ENCODE measurements at places on chromosomes 3 and 15.

DNA sequence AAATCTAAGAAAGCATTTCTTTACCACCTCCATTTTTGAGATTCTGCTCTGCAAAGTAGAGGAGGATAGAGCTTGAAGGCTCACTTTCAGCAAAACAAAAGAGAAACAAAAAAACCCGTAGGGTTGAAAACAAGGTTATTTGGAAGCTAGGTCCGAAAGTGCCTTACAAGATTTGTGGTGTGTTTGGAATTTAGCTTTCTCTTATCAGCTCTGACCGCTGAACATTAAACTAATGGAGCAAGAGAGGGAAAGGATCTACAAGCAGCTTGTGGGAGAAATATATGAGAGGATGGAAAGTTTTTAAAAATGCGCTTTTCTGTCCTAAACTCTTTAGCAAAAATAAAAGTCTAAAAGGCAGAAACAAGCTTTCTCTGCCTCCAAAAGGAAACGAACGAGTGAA is 545.5 kb downstream of the NTRK3 start:
- no peak for DNase-seq

DNA sequence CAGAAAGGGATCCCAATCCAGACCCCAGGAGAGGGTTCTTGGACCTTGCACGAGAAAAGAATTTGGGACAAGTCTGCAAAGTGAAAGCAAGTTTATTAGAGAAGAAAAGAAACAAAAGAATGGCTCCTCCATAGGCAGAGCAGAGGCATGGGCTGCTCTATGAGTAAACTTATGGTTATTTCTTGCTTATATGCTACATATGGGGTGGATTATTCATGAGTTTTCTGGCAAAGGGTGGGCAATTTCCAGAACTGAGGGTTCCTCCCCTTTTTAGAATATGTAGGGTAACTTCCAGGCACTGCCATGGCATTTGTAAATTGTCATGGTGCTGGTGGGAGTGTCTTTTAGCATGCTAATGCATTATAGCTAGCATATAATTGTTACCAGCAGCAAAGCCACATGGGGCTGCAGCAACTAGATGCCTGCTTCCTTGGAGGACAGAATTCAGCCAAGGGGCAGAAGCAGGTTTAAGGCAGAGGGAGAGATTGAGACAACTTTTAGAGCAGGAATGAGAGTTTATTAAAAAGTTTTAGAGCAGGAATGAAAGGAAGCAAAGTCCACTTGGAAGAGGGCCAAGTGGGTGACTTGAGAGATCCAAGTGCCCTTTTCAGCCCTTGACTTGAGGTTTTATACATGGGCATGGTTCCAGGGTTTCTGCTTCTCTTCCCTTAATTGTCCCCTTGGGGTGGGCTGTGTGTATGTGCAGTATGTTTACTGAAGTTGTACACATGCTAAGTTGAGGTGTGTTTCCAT is 41.3 kb downstream of the METTL6 start:
- no peak for DNase-seq

DNA sequence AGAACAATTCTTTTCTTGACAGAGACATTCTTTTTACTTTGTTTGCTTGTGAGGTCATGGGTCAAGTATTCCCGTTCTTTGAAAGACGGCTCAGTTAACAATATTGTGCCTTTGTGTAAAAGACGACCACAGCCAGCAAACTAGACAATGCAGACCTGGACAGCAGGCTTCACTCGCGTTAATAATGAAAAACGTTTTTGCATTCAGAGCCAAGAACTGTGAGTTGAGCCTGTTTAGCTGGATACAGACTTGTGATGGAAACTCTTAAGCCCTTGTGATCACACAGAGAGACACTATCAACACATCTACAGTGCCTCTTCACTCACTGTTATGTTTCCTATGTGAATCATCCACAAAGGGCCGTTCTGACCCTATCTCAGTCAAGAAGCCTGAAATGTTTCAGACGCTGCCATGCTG is 37.3 kb upstream of the CMTM7 start:
- no peak for DNase-seq

DNA sequence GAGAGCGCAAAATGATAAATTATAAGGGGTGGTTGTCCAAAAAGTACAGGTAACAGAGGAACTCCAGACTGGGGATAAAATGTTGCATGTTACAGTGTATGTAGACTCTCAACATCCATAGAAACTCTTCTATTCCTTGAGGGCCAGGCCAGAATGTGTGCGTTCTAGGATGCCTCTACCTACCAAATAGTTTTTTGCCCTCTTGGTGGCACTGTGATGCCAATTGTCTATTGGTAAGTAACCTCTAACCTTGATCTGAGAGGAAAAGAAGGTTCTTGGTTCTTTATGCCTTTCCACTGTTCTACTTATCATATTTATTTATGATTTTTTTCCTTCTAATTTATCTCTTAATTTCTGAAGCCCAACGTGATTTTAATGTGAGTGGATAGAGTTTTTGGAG is 424.6 kb downstream of the GRM7 start:
- DNase-seq = no peak

- peak; percentile 21 for DNase-seq
These were observed 177.2 kb downstream of the LPP start for GRCh38 chr3:188331166-188331565.

DNA sequence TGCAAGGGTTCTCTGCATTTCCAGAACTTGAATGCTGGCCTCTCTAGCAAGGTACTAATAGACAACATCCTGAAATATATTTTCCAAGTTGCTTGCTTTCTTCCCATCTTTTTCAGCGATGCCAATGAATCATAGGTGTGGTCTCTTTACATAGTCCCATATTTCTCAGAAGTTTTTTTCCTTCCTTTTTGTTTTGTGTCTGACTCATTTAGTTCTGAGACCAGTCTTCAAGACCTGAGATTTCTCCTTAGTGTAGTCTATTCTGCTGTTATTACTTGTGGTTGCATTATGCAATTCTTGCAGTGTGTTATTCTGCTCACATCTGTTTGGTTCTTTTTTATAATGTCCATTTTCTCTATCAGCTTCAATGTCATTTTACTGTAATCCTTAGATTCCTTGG is 1265.0 kb upstream of the ALCAM start:
- no peak for DNase-seq

DNA sequence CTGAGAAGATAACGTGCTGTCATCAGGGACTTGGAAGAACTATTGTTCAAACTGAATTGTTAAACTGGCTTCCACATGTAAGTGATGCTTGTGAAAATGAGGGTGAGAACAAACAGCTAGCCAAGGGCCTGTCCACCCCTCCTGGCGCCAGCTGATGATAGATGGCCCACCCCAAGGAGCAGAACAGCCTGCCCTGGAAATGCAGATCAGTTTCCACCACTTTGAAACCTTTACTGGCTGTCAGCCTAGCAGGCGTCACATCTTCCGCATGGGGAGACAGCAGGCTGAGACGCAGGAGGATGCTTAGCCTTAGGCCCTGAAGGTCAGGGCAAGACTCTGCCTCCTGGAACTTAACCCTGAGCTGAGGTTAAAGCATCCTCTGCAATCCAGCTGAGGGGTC is 6.4 kb upstream of the SLC51B start:
- DNase-seq = no peak

- no peak for DNase-seq
These were observed 358.4 kb upstream of the LMCD1 start for GRCh38 chr3:8143186-8143585.

DNA sequence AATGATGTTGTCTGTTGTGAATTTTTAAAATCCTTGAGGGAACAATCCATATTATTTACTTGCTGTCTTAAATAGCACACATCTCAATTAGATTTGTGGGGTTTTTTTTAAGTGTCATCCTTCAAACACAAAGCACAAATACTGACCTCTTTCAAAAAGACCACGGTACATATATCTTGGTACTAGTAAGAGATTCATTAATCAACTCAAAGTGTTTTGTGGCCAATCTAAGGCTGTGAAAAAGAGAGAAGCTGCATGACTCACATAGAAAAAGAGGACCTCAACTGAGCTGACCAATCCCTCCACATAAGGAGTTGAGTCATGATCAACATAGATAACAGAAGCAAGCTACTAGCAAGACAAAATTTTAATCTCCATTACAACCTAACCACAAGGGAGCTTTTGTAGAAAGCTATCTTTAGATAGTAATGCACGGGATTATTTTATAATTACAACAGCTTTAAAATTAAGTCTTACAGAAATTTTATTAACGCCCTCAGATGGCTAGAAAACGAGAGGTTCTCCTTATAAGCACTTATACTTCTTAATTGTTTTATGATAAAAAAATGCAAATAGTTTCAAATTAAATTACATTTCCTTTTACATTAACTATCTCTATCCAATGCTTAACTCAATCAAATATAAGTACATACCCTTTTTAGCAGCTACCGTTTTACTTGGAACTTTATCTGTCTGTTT is 60.5 kb downstream of the TOP2B start:
- DNase-seq = no peak

GRCh38 chr3:50369012-50369670 is 9.8 kb upstream of the TMEM115 start:
- DNase-seq = no peak

DNA sequence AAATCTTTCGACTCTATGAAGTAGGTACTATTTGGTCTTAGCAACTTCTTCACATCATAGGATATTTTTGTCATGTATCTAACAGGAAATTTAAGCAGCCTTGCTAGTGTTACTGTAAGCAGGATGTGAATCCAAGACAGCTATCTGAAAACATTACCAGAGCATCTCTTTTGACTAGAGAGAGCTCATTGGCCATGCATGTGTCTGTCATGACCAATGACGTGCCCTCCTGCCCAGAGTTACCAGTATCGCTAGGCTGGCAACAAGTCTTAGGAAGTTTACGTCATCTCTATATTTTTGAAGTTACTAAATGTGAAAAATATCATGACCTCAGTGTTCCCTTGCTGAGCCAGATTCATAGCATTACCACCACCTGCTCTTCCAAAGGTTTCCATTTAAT is 130.9 kb upstream of the TP63 start:
- DNase-seq = no peak

GRCh38 chr3:126125341-126125740 is 41.4 kb upstream of the SLC41A3 start:
- no peak for DNase-seq

- no peak for DNase-seq
These were observed 218.5 kb downstream of the SV2B start for GRCh38 chr15:91318516-91318915.

DNA sequence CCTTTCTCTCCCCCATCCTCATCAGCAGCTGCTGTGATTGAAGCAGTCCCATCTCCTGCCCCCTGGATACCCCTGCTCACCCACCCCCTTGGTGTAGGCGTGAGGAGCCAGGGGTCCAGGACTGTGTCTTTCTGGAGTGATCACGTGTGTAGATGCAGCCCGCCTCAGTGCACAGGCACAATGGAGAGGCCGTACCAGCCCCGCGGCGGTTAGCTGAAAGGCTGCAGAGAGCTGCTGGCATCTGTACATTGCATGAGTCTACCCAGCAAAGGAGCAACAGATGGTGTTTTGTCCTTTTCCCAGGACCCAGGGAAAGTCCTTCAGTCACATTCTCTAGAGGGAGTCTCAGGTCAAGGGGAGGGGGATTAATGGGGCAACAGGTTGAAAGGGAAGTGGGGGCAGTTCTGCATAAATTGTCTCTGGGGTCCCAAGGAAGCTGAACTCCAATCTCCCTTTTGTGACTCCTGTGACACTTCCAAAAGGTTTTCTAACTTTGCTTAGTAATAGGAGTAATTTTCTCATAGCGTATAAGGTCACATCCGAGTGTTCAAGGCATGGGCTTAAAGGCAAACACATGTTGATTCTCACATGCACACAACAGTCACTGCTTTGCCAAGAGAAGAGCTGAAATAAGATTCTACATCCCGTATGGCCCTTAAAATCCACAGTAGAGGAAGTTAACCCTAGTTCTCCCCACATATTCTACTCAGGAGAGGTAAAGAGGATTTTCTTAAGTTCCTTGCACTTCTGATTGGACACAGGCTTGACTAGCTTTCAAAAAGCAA is 7.1 kb downstream of the CSPG5 start:
- peak; percentile 40 for DNase-seq

- no peak for DNase-seq
These were observed 11.0 kb upstream of the KNG1 start for GRCh38 chr3:186705882-186706780.

DNA sequence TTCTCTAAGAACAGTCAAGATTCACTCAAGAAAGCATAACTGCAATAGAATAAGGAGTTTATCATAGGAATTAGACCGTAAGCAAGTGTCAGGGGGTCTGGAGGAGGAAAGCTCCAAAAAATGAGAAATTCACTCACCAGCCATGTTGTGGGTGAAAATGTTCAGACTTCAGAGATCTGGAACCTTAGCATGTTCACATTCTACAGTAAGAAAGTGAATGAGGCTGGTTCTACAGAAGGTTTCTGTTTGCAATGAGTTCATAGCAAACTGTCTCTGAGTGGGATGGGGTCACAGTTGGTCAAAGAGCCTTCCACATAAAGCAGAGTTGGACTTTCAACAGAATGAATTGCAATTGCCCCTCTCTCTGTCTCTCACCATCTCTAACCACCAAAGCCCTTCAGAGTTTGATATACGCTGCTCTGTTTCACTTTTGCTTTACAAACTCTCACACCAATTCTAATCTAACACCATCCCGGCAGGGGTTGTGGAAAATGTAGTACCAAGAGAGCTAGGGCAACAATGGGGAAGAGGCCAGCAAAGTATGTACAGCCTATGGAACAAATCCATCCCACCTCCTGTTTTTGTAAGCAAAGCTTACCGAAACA is 581.8 kb upstream of the UBE2E2 start:
- DNase-seq = no peak

DNA sequence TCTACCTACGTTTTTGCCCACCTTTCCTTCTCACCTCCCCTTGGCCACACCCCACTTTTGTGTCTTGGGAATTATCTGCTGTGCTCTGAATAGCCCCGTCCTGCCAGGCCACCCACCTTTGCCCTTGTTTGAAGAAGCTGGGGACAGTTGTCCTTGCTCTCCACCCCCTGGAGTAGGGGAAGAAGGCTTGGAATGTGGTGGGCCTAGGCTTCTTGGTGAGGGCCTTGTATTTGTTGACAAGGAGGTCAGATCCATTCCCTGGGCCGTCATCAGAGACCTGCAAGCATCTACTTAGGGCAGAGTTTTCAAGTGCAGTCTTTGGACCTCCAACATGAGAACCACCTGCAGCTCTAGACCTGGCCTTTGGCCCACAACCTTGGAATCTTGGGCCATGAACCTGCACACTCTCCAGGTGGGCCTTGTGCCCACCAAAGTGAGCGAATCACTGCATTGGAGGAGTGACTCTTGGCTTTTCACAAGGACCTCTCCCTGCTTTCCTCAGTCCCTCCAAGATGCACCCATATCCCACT is 160.6 kb downstream of the APBA2 start:
- no peak for DNase-seq

- no peak for DNase-seq
These were observed 72.8 kb downstream of the SENP2 start for GRCh38 chr3:185658943-185659342.

DNA sequence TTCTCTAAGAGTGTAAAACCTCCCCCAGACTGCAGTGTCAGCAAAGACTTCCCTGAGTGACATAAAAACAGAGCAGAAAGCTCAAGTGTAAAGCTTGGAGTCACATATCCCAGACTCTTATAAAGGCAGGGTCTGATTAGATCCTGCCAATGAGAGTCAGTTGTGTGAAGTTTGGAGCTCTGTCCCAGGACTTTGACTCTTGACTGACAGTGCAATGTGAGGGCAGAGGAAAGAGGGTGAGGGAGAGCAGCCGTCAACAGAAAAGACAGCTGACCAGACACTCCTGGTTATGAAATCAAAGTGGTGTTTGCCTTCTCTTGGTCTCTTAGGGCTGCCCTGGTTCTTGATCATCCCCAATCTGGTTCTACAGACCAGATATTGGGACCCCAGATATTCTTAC is 393.2 kb downstream of the ERC2 start:
- DNase-seq = no peak

GRCh38 chr3:144036498-144036897 is 64.9 kb downstream of the DIPK2A start:
- no peak for DNase-seq

All from cerebellum (tissue), 4 donors.